Endodermal cell (in vitro differentiated cells): ENCODE measurements at places on chromosomes 2 and 18.

DNA sequence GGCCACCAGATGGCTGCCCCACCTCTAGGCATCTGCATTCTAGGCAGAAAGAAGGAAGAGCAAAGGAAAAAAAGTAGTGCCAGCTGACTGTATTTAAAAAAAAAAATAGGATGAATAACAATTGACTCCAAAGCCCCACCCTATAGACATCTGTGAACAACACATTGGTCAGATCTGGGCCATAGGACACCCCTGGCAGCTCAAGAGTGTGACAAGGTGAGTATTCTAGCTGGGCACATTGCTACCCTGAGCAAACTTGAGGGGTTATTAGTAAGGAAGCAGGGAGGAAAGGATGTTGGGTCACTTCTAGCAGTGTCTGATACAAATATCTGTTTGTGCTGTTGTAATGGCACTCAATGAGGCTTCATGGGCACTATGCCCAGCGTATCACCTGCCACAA, 58.6 kb upstream of the NPAS2 start:
- no peaks in the 10 kb centered on the region for H3K4me1 ChIP-seq
- no peaks in the 10 kb centered on the region for H3K36me3 ChIP-seq
- no peaks in the 10 kb centered on the region for H3K27me3 ChIP-seq
- H3K4me3 ChIP-seq, result no peak overlapping the region
- no peak for DNase-seq

DNA sequence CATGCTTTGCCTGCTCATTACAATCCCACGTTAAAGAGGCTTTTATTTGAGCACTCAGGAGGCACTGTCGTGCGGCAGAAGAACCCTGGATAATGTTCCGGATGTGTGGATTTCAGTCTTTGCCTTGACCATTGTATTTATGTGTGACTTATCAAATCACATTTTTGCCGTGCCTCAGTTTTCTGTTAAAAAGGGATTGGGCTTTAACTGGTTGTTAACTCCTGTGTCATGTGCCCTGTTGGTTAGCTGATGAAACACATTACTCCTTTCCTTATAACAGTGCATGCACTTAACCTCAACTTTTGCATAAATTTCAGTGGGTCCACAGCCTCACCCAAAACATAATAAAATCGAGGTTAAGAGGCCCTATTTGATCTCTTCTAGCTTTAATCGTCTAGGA, 52.7 kb downstream of the NAB1 start:
- H3K4me1 ChIP-seq, result peaks cover 12% of the 10 kb centered on the region
- H3K27ac ChIP-seq, result no peak overlapping the region
- DNase-seq, result no peak
- H3K4me3 ChIP-seq, result no peak overlapping the region
- H3K27me3 ChIP-seq, result no peaks in the 10 kb centered on the region

DNA sequence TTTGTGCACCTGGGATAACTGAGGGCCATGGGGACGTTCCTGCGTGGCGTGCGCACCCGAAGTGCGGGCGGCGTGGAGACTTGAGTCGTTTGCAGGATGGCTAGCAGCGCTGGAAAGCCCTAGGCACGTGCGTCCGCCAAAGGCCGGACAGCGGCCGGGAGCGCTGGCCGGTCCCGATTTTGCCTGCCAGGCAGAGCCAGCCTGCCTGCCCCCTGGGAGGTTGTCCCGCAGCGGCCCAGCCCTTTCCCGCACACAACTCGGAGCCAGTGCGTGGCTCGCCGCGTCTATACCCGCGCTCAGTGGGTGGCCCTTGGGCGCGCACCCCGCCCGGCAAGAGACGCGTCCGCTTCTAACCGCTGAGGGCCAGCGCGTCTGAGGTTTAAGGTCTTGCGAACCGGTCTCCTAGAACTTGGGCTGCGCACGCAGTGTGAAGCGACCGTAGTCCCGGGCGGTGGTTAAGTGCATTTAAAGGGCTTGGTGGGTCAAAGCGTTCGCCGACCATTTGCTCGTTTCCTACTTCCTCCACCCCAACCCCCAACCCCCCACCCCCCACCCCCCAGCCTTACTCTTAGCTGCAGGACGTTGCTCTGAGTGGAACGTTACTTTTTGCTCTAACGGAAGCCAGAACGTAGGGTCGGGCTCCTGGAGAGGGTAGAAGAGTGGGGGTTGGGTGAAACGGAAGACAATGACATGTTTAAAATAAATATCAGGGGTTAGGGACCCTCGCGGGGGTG, 627 bp downstream of the CDCA7 start:
- peak overlapping the region; percentile 97 for H3K27ac ChIP-seq
- DNase-seq, result peak; percentile 86
- peaks cover 13% of the 10 kb centered on the region for H3K4me1 ChIP-seq
- peak overlapping the region; percentile 88 for H3K4me3 ChIP-seq

DNA sequence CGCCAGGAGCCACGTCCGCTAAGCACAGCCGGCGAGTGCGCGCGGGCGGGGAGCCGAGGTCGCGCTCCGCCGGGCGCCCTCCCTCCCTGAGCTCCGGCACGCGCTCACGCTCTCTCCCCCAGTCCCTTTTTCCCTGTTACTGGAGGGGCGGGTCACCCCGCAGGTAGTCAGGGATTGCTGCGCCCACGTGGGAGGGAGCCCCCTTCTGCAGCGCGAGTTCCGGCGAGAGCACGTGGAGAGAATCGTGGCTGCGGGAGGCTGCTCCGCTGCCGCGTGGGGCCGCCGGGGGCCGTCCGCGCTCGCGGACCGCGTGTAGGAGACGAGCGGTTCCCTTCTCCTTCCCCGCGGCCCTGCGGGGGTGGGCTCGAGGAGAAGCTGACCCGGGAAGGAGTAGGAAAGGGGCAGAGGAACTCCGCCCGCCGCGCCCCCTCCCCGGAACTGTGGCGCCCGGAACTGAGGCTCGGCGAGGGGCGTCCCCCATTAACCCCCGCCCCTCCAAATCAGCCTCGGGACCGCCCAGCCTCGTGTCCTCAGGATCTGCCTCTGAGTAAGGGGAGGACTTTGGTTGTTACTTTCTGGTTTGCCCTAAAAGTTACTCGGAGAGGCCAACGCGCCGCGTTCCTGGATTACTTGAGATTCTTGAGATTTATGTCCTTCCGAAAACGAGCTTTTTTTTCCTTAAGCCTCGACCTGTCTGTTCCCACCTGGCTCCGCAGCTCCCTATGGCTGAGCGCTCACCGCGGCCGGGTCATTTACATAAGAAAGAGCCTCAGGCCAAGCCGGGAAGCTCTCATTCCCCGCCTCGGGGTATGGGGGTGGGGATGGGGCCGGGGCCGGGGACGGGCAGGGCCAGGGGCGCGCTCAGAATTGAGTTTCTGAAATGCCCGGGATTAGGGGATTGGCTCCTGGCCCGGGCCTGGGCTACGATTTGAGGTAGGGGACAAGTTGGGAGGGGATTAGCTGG, 1.1 kb downstream of the HK2 start:
- peaks cover 4% of the 10 kb centered on the region for H3K27me3 ChIP-seq
- H3K27ac ChIP-seq, result peak overlapping the region; percentile 2
- H3K4me1 ChIP-seq, result peaks cover 4% of the 10 kb centered on the region
- peak overlapping the region; percentile 83 for H3K4me3 ChIP-seq
- DNase-seq, result peak; percentile 95
- H3K36me3 ChIP-seq, result no peaks in the 10 kb centered on the region

DNA sequence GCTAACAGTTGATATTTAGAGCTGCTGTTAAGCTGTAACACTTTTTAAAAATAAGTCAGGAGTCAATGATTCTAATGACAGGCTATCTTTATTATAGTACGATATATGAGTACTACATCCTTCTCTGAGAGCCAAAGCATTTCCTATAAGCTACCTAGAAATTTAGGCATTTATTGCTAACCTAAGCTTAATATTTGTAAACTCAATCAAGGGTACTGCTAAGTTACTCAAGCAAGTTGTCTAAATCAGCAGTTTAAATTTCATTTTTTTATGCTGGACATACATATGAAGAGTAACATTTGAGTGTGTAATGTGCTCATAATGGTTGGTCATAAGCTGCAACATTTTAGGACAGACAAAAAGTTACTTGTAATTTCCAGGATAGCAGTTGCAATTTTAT, 1576.5 kb upstream of the NXPH2 start:
- no peak overlapping the region for H3K27ac ChIP-seq
- no peaks in the 10 kb centered on the region for H3K4me1 ChIP-seq
- DNase-seq, result no peak
- no peak overlapping the region for H3K4me3 ChIP-seq
- H3K27me3 ChIP-seq, result no peaks in the 10 kb centered on the region

DNA sequence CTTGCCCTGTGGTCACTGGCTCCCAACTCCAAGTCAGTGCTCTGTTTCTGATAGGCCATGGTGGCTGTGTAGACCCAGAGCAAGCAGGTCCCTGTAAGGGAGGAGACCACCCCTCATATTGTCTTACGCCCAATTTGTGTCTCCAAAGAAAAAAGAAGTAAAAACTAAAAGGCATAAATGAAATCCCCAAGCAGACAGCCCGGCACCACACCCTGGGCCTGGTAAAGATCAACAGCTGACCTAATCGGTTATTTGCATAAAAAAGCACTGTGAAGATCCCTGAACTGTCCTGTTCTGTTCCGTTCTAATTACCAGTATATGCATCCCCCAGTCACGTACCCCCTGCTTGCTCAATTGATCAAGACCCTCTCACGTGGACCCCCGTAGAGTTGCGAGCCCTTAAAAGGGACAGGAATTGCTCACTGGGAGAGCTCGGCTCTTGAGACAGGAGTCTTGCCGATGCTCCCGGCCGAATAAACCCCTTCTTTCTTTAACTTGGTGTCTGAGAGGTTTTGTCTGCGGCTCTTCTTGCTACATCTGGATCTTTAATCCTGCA, 364.1 kb upstream of the HS6ST1 start:
- DNase-seq, result peak; percentile 24
- H3K4me1 ChIP-seq, result no peaks in the 10 kb centered on the region
- H3K36me3 ChIP-seq, result no peaks in the 10 kb centered on the region
- no peaks in the 10 kb centered on the region for H3K27me3 ChIP-seq

DNA sequence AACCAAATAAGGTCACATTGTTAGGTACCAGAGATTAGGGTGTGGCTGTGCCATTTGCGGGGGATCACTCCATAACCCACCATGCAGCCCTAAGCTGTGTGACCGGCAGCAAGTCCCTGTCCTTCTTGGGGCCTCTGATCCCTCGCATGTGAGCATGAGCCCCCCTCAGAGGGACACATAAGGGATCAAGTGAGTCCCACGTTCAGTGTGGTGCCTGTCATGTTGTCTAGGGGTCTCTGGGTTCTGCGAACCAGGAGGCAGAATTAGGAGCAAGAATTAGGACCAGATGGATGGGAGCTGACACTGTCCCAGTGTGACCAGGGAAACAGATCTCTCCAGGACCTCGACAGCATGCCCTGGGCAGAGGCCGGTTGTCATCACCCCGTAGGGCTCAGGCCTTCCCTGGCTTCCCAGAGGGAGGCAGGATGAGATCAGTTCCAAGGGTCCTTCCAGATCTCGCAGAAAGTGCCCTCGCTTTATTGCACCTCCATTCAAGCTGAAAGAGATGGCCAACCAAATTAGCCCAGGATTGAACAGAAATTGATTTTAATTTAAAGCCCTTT, 113.2 kb upstream of the OTOS start:
- H3K4me1 ChIP-seq, result no peaks in the 10 kb centered on the region
- no peaks in the 10 kb centered on the region for H3K36me3 ChIP-seq
- no peaks in the 10 kb centered on the region for H3K27me3 ChIP-seq
- H3K4me3 ChIP-seq, result no peak overlapping the region
- no peak overlapping the region for H3K27ac ChIP-seq

GRCh38 chr2:55025627-55026026, 24.6 kb downstream of the RTN4 start:
- H3K4me3 ChIP-seq, result no peak overlapping the region
- H3K27me3 ChIP-seq, result no peaks in the 10 kb centered on the region
- peaks cover 7% of the 10 kb centered on the region for H3K4me1 ChIP-seq
- DNase-seq, result no peak
- peaks cover 29% of the 10 kb centered on the region for H3K36me3 ChIP-seq
- H3K27ac ChIP-seq, result no peak overlapping the region

DNA sequence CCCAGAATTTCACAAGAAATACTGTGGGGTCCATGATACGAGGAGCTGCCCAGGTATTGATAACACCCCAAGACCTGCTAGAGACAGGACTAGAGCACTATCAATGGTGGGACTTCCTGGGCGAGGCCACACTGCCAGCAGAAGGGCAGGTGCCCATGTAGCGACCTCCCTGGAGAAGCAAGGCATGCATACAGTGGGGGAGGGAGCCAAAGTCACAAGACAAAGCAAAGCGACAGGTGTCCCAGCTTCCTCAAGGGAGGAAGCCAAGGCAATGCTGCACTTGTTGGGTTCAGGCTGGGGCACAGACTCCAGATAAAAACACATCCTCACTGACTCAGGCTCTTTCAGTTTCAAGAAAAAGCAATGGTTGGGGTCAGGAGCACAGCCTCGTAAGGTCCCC, 7.5 kb downstream of the CD207 start:
- no peak for DNase-seq
- no peaks in the 10 kb centered on the region for H3K4me1 ChIP-seq
- no peaks in the 10 kb centered on the region for H3K36me3 ChIP-seq
- H3K27ac ChIP-seq, result no peak overlapping the region

DNA sequence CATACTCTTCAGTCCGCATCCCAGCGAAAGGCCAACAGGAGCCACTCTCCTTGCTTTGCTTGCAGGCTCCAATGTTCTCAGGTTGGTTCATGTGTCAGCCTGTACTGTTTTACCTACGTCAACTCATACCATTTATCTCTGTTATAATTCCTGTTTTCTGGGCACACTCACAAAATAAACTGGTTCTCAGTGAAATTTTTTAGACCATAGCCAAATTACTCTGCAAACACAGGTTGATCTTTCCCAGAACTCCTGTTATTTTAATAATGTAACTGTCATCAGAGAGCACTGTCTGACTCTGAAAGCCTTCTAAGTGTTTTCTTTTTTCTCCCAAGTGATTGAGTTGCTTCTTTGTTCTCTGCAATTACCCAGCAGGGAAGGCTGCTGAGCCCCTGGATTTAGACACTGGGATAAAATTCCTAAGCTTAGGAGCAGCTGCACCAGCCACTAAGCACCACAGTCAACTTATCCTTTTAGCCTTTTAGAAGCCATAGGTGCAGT, 111.6 kb upstream of the PIEZO2 start:
- H3K27me3 ChIP-seq, result no peaks in the 10 kb centered on the region
- H3K27ac ChIP-seq, result peak overlapping the region; percentile 74
- peak; percentile 59 for DNase-seq
- no peak overlapping the region for H3K4me3 ChIP-seq
- H3K4me1 ChIP-seq, result no peaks in the 10 kb centered on the region

GRCh38 chr18:46481048-46481846, 175.8 kb downstream of the LOXHD1 start:
- DNase-seq, result peak; percentile 93
- H3K36me3 ChIP-seq, result no peaks in the 10 kb centered on the region
- no peak overlapping the region for H3K4me3 ChIP-seq

DNA sequence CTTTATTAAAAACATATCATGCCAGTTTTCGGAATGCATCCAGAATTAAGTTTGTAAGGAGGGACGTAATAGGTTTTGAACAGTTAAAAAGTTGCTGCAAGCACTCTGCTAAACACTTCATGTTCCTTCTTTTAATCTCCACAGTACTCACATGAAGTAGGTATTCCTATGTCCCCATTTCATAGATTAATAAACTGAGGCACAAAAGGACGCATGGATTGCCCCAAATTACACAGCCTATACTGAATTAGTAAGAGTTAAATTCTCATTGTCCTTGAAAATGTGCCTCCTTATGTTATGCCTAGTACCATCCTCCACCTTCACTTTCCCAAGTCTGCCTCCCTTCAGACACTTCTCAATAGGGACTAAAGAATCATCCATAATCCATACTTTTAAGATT, 358.9 kb upstream of the ATP5MC3 start:
- H3K27ac ChIP-seq, result no peak overlapping the region
- H3K27me3 ChIP-seq, result no peaks in the 10 kb centered on the region
- no peak overlapping the region for H3K4me3 ChIP-seq
- H3K36me3 ChIP-seq, result no peaks in the 10 kb centered on the region

- H3K27me3 ChIP-seq, result no peaks in the 10 kb centered on the region
- H3K4me3 ChIP-seq, result no peak overlapping the region
- no peak for DNase-seq
- H3K36me3 ChIP-seq, result no peaks in the 10 kb centered on the region
Measured at GRCh38 chr2:168030862-168031624, 216.4 kb downstream of the STK39 start.
